ENCODE measurements at places on chromosomes 7 and 10.
A peak's percentile ranks its signal among the peaks of the same experiment; 100 is the strongest.

- peak; percentile 30 for DNase-seq
Observed at GRCh38 chr10:102196893-102197292, 29.2 kb upstream of the ELOVL3 start.

DNA sequence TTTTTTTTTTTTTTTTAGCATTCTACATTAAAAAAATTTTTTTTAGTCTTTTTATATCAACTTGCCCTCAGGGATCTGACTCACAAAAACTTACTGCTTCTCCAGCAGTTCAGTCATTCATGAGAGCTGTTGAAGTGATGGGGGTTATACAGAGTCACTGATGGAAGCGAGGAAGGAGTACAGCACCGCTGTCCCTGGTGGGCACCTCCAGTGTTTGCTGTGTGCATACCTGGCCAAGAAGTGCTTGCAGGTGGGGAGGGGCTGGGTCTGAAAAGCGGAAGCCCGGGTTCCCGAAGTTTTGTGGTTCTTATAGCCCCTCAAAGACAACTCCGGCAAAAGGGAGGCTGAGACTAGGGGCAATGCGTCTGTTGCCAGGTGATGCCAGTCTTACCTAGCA lies 46.2 kb downstream of the MINDY4 start:
- DNase-seq, result no peak

GRCh38 chr10:13189961-13190360 lies 28.6 kb downstream of the MCM10 start:
- DNase-seq, result no peak

GRCh38 chr7:129952086-129952652 lies 591 bp downstream of the UBE2H start:
- DNase-seq, result peak; percentile 50

- no peak for DNase-seq
Observed at GRCh38 chr7:101896316-101896715, 78.9 kb downstream of the CUX1 start.

DNA sequence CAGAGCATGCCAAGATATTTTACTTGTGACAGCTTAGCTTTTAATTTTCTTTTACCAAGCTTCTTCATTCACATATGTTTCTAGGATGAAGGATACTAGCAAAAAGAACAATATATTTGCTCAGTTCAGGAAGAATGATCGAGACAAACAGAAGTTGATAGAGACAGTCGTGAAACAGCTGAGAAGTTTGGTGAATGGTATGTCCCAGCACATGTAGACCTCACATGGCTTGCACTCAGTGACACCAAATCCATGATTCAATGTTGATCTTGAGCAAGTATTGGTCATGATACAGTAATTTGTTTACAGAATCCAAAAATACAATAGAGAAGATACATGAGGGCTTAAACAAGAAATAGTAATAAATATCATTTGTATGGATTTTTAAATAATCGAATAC lies 2.5 kb upstream of the CYP26C1 start:
- no peak for DNase-seq

DNA sequence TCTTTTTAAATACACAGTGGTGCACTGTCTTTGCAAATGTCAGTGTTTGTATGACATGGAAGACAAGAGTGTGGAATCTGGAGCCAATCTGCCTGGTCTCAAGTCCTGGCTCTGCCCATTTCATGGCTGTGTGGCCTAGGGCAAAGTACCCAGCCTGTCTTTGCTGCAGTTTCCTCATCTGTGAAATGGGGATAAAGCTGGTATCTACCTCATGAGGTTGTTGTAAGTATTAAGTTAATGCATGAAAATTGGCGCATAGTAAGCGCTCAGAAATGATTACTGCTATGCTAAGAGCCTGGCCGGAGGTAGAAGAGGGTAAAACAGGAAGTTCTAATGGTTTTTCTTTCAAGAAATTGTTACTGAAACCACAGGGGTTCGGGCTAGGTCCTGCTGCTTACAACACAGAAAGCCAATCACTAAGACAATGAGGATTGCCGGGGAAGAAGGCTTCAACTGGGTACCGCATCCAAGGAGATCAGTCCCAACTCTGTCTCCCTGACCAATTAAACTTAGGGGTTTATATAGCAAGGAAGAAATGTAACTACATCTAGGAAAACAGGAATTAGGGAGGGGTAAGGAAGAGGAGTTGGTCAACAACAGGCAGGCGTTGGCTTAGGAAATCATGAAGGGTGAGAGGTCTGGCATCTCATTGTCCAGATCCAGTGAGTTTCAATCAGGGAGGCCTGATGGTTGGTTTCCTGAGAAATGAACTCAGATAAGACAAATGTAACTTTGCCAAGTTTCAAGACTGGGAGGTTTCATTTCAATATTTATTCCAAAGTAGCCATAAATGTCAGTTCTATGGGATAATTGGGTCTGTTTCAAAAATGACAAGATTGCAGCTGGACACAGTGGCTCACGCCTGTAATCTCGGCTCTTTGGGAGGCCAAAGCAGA lies 57.0 kb downstream of the CHST3 start:
- no peak for DNase-seq

DNA sequence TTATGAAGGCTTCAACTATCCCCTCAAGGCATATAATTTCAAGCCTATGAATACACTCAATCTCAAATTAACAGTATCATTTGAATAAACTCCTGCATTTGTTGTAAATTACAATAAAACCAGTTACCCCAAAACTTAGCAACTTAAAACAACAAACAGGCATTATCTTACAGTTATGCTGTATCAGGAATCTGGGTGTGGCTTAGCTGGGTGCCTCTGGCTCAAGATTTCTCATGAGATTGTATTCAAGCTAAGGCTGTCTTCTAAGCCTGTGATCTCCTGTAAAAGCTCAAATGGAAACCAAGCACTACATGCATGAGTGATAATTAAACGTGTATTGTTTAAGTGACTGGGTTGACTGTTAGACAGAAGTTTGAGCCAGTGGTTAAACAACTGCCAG lies 341.0 kb upstream of the PHF14 start:
- no peak for DNase-seq

DNA sequence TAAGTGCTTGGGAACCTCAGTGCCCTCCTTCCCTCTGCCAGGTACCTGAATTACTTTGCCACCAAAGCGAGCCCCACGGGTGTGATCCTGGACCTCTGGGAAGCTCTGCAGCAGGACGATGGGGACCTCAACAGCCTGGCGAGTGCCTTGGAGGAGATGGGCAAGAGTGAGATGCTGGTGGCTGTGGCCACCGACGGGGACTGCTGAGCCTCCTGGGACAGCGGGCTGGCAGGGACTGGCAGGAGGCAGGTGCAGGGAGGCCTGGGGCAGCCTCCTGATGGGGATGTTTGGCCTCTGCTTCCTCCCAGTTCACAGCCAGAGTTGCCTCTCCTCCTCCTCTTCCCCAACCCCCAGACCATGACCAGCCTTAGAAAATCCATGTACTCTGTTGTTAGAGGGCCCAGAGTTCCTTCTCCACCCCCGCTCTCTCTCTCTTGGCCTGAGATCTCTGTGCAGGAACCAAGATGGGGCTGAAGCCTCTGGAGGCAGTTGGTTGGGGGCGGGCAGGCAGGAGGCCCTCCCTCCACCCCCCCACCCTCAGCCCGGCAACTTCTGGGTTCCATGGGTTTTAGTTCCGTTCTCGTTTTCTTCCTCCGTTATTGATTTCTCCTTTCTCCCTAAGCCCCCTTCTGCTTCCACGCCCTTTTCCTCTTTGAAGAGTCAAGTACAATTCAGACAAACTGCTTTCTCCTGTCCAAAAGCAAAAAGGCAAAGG lies 19.8 kb upstream of the SLC29A3 start:
- no peak for DNase-seq

GRCh38 chr7:23298141-23298881 lies 828 bp upstream of the MALSU1 start:
- DNase-seq, result no peak

DNA sequence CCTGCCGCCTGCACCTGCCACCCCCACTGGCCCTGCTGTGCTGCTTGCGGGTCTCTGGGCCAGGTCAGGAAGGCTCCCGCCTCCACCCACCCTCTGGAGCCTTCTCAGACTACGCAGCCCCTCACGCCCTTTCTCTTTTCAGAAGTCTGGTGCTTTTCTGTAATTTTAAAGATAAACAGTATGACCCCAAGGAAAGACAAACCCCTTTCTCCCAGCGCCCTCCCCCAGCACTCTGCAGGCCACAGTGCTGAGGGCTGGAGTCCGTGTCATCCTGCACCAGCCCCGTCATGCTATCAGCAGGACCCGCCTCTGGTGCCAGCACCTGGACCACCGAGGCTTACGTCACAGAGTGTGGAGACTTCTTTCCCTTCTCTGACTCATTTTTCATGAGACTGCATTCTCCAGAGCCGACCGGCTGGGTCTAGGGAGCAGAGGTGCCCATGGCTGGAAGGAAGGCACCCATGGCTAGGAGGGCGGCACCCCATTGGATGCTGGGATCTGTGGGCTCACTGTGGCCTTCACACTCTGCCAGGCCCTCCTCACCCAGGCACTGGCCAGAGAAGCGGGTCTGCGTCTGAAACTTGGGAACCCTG lies 53.4 kb downstream of the CFAP46 start:
- DNase-seq, result no peak

GRCh38 chr10:100767422-100767775 lies 22.0 kb downstream of the PAX2 start:
- no peak for DNase-seq

- no peak for DNase-seq
Observed at GRCh38 chr7:111711426-111712065, 149.3 kb upstream of the IMMP2L start.

GRCh38 chr10:99981581-99982199 lies 28.1 kb downstream of the DNMBP start:
- no peak for DNase-seq

DNA sequence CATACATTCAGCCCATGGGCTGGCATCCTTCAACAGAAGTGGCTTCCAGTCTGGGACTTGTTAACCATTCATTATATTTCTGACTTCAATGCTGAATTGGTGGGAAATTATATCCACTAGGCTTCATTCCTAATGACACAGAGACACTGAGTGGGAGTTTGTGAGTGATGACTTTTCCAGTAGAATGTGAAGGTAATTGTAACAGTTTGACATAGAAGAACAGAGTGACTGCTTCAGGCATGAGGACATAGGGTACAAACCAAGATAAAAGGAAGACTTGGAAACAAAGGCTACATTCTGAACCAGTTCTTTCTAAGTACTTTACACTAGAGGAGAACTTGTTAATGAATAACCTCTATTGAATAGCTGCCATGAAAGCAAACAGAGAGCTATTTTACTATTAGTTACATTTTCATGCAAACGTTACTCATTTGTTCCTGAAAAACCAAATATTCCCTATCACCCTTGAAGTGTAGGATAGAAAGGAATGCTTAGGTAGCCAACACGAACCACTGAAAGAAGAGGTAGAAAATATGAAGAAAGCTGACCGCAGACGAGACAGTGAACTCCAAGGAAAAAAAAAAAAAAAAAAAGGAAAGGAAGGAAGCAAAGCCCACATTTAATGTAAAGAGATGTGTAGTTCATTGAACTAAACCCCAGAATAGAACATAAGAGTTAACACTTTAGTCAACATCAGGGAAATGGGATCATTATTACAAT lies 237.0 kb upstream of the SEMA3C start:
- DNase-seq, result no peak

- DNase-seq, result no peak
Observed at GRCh38 chr7:69162931-69163670, 435.2 kb upstream of the AUTS2 start.

DNA sequence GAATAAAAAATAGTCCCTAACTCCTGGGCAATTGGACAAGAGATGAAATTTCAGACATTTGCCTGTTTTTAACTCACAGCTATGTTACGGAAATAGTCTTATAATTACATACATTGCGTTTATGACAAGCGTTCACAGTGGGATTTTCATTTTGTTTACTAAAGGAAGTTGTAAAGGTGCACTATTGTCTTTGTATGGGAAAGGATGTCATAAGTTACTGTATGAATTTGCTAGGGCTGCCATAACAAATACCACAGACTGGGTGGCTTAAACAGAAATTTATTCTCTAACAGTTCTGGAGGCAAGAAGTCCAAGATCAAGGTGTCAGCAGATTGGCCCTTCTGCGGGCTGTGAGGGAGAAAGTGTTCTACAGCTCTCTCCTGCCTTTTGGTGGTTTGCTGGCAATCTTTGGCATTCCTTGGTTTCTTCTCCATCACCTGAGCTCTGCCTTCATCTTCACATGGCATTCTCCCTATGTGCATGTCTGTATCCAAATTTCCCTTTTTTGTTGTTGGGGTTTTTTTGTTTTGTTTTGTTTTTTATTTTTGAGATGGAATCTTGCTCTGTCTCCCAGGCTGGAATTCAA lies 5.6 kb downstream of the NFE2L3 start:
- DNase-seq, result no peak

DNA sequence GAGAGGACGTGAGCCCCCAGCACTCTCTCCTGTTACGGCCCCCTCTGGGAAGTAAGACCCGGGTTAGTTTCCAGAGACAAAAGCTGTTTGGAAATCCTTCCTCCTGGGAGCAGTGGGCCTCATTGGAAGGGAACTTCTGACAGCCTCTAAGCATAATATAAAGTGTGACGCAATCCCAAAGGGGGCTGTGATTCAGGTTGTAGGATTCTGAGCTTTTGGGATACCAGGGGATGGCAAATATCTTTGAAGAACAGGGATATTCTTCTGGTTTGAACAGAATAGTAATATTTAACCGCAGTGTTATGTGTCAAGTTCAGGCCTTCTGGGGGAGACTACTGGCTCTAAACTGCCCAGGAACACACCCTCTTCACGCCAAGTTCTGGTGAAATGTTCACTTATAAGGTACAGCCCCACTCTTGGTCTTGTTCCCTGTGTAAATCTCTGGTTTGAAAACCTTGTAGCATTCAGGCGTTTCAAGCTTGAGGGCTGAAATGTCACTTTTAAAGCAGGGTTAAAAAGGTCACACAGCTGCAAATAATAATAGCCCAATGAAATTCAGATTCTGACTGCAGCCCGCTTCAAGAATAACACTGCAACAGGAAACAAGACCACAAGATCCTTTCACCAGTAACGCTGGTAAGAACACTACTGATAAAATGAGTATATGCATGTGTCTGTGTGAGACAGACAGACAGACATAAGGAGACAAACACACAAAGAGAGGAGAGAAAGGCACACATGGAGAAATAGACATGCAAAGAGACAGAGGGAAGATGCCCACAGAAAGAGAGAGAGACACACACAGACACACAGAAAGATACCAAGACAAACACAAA lies 69.0 kb downstream of the CREB5 start:
- DNase-seq, result no peak

GRCh38 chr7:96949766-96950165 lies 55.6 kb upstream of the DLX6 start:
- DNase-seq, result no peak

All from stimulated activated CD8-positive, alpha-beta memory T cell treated with anti-CD3 and anti-CD28 coated beads, Interleukin-4, amount 100 ng/mL, for 48 hours (primary cell).